Mesenchymal stem cell (in vitro differentiated cells and primary cell): ENCODE measurements at places on chromosomes 2 and 18.

DNA sequence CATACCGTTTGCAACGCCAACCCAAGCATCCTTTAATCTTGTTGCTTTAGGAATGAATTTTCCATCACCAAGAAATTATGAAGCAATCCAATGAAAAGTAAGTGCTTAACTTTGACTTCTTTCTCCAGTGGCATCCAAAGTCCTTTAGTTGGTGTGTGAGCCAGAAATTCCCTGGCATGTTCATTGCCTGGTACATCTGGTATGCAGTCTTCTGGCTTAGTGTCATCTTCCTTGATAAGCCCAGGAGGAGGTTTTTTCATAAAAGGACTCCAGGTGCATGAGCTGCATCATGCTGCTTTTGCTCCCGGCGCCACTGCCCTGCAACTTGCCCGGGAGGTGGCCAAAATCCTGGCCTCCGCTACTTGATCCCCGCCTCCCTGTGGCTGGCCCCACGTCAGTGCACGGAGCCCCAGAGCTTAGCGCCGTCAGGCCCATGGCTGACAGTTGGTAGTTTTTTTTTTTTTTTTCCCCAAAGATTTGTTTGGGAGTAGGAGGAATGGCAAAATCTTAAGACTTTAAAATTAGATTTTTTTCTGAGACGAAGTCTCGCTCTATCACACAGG is 58.7 kb downstream of the PUM2 start:
- DNase-seq = no peak

- DNase-seq = peak; percentile 36
Measured at GRCh38 chr18:12068950-12069320, 24.7 kb upstream of the ANKRD62 start.

GRCh38 chr2:22893761-22894517 is 491.0 kb upstream of the KLHL29 start:
- DNase-seq = no peak

- peak; percentile 47 for DNase-seq
Measured at GRCh38 chr18:35073186-35074105, 32.2 kb downstream of the MAPRE2 start.

- peak; percentile 39 for DNase-seq
Measured at GRCh38 chr2:62760555-62760954, 55.0 kb downstream of the EHBP1 start.

GRCh38 chr2:239459606-239460005 is 58.8 kb upstream of the HDAC4 start:
- DNase-seq = no peak

DNA sequence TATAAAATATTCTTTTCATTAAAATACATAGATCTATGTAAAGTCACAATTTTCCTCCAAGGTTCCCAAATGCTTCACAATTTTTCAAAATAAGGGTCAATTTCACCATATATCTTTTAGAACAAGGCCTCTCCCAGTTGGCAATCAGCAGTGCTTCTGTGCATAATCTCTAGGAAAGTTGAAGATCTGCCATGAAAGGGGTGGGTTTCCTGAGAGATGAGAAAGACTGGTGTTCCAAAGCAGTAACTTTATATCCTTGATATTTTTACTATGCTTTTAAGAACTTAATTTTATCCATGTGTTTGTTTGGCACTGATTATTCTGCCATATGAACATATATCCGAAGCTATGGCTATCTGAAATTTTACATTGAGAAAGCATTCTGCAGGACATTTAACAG is 199.4 kb upstream of the CYP26B1 start:
- no peak for DNase-seq

DNA sequence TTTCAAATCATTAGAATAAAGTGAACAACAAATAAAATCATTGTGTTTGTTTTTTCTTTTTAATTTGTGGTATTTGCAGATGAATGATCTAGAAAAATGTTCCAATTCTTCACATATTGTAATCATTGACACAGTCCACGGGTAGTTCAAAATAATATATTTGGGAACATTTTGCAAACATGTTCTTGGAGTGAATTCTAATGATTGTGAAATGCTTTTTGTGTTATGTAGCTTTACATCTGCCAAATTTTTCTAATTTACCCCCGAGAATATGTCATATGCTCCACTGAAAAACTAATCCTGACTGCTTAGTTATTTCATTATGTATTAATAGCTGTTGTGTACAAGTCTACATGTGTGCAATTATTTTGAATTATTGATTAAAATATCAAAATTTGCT is 1468.4 kb upstream of the NXPH2 start:
- no peak for DNase-seq
